Stimulated activated CD4-positive, alpha-beta T cell treated with anti-CD3 and anti-CD28 coated beads, Interleukin-4, amount 100 ng/mL, for 48 hours (primary cell): ENCODE measurements at places on chromosomes 13 and 19.

DNA sequence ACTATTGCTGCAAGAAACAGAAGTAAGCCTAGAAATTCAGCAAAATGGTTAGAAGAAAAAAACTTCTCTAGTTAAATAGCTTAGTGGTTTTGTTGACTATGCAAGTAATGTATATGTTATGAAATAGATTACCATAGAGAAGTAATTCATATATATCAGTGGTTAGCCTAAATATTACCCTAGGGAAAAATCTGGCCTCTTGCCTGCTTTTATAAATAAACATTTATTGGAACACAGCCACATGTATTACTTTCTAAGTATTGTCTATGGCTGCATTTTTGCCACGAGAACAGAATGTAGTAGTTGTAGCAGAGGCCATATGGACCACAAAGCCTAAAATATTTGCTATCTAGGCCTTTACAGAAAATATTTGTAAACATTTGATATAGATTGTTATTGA lies 1471.7 kb upstream of the PRR20A start:
- DNase-seq = no peak

DNA sequence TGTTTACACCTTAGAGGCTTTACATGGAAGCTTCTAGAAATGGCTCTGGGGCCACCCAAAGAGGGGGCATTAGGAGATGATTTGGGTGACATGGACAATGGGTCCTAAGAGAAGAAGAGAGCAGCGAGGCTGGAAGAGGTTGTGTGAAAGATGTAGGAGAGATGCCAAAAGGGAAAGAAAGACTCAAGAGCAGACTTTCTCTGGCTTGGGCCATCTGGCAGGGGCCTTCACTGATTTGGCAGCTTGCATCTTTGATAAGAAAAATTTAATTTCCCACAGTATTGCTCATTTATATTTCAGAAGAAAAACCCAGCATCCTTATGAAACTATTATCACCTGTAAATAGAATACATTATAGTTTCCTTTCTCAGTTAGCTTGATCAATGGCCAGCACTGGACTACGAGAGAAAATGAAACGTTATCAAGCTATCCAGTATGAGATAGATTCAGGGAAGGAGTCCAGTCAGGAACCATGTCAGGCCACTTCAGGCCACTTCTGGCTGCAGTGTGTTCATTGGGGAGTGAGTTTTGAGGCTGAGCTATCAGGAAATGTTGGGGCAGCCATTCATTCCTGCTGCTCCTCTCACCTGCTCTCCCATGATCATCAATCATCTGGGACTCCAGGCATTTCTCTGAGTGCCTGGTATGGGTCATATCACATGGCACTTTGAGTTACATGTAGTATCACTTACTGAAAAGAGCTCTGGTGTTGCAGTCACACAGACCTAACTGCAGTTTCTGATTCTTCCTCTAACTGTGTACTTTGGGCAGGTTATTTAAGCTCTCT lies 10.3 kb downstream of the SCEL start:
- no peak for DNase-seq

DNA sequence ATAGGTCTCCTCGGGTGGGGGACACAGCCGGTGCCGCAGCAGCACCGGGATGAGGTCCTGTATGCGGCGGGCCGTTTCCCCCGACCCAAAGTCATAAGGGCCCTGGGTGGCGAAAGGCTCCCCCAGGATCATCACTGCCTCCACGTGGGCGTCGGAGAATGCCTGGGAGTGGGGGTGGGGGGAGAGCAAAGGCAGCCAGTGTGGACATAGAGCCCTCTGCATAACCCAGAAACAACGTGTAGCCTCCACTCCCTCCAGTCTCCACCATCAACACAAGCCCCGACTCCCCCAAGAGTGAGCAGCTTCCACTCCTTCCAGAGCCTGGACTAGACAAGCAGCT lies 1.7 kb upstream of the NUMBL start:
- DNase-seq = no peak

DNA sequence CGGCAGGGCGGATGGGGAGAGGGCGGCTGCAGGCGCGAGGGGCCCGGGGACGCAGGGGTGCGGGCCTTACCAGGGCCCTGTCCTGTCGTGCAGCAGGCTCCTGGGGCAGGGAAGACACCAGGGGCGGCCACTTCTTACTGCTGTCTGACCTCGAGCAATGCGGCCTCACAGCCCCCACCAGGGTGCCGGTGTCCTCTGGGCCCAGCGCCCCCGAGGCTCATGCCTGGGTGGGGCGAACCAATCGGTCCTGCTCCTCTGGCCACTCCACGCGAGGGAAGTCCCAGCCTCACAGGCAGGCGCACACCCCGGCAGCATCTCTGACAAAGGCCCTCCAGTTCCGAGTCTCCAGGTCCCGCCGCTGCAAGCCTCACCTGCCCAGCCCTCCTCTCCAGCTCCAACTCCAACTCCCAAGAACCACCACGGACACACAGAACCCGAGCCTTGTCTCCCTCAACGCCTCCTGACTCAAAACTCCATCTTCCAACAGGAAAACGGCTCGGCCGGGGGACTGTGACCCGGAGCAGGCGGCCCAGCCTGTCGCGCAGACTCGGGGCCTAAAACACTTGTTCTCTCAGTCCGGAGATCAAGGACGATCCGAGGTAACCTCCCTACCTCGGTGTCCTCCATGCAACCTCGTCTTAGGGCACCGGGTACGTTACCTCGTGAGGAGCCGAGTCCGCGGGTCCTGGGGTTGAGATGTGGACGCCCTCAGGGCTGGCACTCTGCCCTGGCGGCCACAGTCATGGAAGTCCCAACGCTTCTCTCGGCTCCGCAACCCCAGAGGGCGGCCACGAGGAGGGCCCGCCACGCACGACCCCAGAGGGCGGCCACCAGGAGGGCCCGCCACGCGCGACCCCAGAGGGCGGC lies 6.5 kb downstream of the FGF22 start:
- no peak for DNase-seq

DNA sequence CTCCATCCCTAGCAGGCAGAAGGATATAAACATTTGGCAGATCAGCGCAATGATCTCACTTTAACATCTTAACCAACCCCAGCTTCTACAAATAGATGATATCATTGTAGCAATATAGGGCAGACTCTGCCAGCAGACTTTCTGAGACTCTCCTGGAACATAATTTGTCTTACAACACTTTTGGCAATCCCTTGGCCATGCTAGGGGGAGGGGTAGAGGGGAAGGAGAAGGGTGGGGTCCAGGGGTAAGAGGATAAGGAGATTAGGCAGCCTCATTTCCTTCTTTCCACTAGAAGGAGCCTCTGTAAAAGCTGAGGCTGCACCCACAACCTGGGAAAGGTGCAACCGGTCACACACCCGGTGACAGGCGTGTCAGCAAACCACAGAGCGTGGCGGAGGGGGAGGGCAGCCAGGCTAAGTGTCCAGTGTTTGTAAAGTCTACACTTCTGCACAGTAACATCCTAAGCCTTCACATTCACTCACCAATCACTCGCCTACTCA lies 8.7 kb upstream of the UBAC2 start:
- DNase-seq = no peak

- no peak for DNase-seq
Observed at GRCh38 chr19:9808855-9809824, 9.7 kb downstream of the FBXL12 start.

DNA sequence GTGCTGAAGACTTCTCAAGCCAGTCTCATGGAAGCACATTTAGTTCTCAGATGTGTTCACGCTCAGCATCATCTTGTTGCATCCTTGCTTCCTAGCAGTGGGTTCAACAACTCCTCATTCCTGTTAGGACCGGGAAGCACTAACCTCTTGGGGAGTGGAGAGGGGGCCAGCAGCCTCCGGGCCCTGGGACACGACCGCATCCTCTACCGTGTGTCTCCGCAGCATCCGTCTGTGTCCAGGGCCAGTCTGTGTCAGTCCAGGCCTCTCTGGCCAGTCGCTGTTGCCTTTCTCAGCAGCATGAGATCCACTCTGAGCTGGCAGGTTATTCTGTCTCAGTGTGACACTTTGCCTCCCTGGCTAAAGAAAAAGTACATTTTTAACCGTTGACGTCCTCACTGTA lies 17.0 kb downstream of the PDCD5 start:
- no peak for DNase-seq

GRCh38 chr13:48575031-48575430 lies 42.2 kb upstream of the RCBTB2 start:
- DNase-seq = no peak

DNA sequence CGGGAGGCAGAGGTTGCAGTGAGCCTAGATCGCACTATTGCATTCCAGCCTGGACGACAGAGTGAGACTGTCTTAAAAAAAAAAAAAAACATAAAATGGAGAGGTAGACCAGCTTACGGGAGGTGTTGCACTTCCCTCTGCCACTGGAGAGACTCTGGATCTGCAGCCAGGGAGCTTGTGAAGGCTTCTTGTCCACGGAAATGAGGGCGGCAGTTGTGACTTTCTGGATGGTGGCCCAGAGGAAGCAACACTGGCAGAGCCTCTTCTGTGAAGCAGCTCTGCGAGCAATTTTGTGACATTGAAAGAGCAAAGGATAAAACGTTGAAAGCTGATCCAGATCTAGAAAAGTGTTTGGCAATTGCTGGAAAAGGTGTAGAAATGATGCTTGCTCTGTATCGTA lies 10.4 kb downstream of the SPINT2 start:
- DNase-seq = no peak

- DNase-seq = peak; percentile 54
Observed at GRCh38 chr19:46014941-46015686, 7.7 kb downstream of the PGLYRP1 start.

DNA sequence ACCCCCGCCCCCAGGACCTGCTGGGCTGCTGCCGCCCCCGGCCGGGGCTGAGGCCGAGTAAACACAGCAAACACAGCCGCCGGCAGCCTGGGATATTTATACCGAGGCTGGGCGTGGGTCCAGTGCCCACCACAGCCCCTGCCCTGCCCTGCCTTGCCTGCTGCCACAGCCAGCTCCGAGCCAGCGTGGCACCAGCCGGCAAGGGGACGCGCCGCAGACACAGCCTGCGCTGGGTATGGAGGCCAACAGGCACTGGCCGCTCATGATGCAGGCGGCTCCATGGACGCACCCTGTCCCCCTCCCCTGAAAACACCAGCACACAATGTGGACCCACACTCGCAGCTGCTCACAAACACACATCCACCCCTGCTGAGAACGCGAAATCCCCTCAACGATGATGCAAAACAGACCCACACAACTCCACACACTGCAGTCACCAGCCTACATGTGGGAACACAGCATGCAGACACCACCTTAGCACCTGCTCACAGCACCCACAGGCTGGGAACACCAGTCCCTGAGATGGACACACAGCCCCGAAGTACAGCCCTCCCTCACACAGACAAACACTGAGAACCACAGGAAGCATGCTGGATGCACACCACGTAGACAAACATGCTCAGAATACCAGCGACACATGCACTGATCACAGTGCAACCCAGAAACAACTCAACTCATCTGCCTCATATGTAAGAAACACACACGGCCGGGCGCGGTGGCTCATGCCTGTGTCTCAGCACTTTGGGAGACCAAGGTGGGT lies 16.2 kb downstream of the CCDC97 start:
- no peak for DNase-seq

DNA sequence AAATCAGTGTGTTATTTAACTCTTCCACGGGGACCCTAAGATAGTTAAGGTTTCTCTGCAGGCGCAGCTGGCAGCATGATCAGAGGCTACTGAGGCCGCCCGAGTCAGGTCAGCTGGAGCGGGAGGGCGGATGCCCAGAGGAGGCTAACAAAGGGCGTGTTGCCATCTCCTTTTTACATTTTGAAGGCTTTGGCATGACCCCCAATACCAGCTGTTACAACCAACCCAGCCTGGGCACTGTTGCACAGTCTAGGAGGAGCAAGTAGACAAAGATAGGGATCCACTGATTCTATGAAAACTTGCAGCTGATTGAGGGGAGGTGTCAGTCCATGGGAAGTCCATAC lies 15.7 kb downstream of the COL4A2 start:
- no peak for DNase-seq

DNA sequence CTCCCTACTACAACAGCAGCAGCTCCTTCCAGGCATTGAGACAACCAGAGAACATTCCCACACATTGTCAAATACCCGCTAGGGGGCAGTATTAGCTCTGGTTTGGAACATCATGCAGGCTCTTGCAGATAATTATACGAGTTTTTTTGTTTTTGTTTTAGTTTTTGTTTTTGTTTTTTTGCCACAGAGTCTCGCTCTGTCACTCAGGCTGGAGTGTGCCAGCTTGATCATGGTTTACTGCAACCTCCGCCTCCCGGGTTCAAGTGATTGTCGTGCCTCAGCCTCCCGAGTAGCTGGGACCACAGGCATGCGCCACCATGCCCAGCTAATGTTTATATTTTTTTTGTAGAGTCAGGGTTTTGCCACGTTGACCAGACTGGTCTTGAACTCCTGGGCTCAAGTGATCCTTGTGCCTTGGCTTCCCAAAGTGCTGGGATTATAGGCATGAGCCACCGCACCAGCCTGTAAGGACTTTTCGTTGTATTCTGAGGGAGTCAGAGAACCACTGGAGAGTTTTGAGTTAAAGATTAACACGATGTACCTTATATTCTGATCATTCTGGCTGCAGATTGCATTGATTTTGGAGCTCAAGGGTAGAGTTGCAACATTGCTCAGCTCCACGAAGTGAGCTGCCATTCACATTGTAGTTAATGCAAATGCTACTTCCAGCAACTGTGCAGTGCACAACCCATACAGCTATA lies 41.7 kb upstream of the CEACAM20 start:
- DNase-seq = peak; percentile 52

GRCh38 chr13:43924549-43925245 lies 45.0 kb downstream of the LACC1 start:
- DNase-seq = no peak

DNA sequence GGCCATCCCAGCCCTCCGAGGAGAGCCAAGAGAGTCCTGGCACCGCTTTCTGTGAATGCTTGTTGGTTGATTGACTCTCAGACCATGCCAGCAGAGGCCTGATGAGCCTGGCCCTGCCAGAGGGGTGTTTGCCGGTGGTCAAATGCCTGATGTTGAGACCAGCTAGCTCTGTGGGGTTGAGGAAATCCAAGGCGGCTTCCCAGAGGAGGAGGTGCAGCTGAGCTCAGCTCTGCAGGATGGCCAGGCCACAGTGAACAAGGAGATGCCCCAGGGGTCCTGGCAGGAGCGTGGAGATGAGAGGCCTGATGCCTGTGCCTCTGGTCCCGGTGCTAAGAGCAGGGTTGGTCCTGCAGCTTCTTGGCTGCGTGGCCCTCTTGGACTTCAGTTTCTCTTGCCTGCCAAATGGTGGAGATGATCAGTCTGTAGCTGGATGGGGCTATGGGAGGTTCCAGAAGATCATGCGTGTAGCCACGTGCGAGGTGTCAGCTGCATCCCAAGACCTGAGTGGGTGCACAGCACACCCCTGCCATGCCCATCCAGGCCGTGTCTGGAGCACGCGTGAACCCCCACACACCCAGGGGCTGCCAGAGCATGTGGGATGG lies 16.8 kb downstream of the NFIC start:
- no peak for DNase-seq

GRCh38 chr19:15330801-15331418 lies 1.4 kb downstream of the BRD4 start:
- no peak for DNase-seq
